ENCODE measurements at places on chromosomes 7 and 10.

- peak; percentile 28 for DNase-seq
Measured at GRCh38 chr10:21130683-21131442, 233.8 kb upstream of the NEBL start.

GRCh38 chr10:12214763-12215218, 18.8 kb downstream of the CDC123 start:
- DNase-seq = peak; percentile 51

GRCh38 chr10:114525368-114525949, 121.2 kb upstream of the AFAP1L2 start:
- peak; percentile 92 for DNase-seq

- no peak for DNase-seq
Measured at GRCh38 chr10:125551247-125551646, 131.7 kb downstream of the TEX36 start.

DNA sequence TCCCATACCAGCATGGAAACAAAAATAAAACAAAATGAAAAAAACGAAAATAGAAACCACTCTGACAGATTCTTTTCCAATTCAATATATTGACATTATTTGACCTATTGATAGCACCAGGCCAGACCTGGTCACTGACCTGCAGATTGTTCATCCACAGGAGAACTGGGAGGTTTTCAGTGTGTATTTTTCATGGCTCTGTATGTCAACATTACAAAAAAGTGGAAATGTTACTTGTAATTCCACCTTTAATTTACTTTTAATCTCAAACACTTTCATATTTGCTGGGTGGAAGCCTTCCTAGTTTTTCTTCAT, 2.9 kb downstream of the HKDC1 start:
- no peak for DNase-seq

All from renal cortical epithelial cell (primary cell).